NCI-H460 (cell line): ENCODE measurements at places on chromosomes 3 and 15.
A peak's percentile ranks its signal among the peaks of the same experiment; 100 is the strongest.

DNA sequence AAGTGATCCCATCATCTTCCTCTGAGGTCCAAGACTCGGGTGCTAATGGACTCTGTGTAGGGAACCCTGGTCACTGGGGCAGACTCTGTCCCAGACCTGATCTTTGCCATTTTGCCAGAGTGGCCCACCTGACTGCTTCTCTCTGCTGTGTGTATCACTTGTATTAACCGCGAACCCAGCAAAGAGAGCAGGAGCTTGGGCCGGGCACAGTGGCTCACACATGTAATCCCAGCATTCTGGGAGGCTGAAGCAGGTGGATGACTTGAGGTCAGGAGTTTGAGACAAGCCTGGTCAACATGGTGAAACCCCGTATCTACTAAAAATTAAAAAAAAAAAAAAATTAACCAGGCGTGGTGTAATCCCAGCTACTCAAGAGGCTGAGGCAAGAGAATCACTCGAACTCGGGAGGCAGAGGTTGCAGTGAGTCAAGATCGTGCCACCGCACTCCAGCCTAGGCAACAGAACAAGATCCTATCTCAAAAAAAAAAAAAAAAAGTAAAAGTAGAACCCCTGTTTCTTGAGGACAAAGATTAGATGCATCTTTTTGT, 32.9 kb upstream of the CYP11A1 start:
- DNase-seq, result no peak

DNA sequence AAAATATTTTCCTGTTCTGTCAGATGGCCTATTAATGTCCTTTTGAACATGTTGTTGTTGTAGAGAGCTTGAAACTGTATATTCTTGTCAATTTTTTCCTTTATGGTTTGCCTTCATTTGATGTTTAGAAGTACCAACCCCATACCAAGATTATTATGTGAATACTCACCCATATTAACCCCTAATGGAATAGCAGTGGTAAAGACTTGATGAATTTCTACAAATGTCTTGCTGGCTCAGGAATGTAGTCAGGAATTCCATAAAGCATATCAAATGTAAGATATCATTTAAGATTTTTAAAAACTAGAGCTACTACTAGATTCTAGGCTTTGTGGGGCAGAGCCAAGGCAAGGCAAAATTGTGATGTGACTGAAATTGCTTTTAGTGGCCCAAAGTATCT, 30.0 kb downstream of the MYO5A start:
- no peak for DNase-seq

DNA sequence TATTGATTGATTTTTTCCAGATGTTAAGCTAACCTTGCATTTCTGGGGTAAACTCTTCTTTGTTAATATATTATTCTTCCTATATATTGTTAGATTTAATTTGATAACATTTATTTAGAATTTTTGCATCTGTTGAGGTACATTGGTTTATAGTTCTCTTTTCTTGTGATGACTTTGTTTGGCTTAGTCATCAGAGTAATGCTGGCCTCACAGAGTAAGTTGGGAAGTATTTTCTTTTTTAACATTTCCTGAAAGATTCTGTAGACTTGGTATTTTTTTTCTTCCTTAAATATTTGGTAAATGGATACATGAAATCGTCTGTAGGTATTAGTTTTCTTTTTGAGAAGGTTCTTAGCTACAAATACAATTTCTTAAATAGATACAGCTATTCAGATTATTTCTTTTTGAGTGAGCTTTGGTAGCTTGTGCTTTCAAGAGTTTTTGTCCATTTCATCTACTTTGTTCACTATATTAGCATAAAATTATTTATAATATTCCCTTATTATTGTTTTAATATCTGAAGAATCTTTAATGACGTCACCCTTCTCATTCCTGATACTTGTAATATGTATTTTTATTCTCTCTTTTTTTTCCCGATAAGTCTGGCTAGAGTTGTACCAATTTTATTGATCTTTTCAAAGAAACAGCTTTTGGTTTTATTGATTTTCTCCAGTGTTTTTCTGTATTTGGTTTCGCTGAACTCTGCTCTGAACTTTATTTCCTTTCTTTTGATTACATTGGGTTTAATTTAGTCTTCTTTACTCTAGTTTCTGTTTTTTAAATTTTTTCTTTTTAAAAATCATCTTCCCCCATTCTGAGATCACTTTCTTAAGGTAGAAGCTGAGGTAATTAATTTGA, 6.5 kb upstream of the HPS3 start:
- DNase-seq, result no peak

DNA sequence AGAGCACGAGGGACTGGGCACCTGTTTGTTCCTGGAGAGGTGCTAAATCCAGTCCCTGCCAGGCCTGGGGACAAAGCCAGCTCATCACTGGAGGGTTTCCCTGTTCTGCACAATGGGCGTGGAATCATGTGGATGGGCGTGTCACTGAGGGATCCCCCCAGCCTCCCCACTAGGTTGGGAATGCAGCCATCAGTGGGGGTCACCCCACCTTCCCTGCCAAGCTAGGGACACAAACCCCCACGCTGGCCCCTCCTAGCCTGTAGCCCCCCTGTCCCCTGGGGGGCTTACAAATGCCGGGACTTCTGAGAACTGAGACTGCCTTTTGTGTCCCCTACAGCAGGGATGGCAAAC, 61.9 kb downstream of the NSMCE3 start:
- no peak for DNase-seq

- peak; percentile 29 for DNase-seq
Measured at GRCh38 chr15:59138243-59138642, 33.3 kb downstream of the CCNB2 start.

- no peak for DNase-seq
Measured at GRCh38 chr3:138038725-138039462, 28.9 kb downstream of the CLDN18 start.

DNA sequence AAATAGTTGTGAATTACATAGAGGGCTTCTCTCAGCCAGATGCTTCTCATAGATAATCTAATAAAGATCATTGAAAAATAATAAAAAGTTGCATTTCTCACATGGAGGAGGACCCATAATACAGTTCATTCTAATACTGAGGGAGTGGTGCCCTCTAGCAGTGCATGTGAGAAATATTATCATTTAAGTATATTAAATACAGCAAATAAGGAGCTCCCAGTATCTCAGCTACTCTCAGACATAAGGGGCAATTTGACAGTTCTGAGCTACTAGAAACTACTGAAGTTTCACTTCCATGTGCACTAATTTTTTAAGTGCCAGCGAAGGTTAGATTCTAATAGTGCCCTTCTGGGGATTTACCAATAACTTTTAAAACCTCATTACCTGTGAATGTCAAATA, 188.3 kb downstream of the IL5RA start:
- DNase-seq, result peak; percentile 20

DNA sequence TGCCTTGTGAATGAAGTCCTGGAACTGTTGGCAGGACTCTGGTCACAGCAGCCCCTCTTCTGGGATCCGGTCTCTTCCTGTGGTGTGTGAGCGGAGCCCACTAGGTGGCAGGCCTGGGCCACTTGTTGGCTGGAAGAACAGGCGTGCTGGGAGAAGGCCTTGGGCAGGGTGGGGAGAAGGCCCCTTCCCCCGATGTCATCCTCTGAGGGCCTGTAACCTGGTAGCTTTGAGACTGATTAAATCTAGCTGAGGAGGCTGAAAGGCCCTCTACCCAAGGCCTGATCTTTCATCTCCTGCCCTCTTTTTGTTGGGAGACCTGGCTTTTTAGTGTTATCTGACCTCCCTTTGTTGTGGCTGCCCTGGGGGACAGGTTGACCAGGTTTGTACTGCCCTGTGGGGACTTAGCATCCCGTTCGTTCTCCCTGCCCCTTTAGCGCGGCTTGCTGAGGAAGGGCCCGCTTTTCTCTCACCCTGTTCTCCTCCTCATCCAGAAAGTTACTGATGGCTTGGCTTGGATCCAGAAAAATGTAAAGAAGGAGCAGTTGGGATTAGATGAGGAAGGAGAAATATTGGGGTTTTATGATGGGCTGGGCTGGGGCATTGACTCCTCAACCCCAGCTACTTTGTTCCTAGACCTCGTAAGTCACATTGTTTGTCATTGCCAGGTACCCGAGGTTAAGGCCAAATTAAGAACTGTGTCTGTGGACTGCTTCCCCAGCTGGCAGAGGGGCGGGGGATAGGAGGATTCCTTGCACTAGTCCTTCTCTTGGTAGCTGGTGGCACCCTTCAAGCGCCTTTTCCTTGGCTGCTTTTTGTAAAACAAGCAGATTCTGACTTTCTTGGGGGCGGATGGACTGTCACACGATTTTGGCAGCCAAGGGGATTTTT, 48.5 kb downstream of the CHCHD6 start:
- DNase-seq, result peak; percentile 69

DNA sequence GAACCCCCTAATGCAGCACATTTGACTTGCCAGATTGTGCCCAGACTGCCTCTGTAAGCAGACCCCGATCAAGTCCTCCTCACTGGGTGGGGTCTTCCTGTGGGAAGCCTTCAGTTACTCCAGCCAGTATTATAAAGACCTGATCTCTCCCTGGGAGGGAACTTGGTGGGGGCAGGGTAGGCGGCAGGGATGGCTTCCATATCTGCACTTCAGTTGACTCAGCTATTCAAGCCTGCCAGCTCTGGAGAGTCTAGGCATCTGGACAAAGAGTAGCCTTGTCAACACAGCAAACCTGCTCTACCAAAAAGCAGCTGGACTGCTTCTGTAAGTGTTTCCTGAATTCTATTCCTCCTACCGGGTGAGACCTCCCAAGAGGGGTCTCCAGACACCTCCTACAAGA, 21.0 kb upstream of the SLC25A38 start:
- no peak for DNase-seq

DNA sequence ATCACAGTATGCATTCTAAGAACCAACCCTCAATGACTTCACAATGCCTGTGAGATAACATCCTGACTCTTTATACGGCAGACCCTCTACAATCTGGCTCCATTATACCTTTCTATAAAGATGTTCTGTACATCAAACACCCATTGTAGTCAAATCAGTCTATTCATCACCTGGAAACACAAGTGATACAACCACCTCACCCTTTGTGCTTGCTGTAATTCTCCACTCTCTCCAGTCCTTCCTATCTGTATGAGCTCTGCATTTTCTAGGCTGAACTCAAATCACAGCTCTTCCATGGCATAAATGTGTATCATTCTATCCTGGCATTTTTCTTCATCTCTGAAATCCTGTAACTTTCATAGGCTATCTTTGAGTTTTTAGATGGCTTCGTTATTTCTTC, 539.4 kb downstream of the GRM7 start:
- DNase-seq, result no peak

DNA sequence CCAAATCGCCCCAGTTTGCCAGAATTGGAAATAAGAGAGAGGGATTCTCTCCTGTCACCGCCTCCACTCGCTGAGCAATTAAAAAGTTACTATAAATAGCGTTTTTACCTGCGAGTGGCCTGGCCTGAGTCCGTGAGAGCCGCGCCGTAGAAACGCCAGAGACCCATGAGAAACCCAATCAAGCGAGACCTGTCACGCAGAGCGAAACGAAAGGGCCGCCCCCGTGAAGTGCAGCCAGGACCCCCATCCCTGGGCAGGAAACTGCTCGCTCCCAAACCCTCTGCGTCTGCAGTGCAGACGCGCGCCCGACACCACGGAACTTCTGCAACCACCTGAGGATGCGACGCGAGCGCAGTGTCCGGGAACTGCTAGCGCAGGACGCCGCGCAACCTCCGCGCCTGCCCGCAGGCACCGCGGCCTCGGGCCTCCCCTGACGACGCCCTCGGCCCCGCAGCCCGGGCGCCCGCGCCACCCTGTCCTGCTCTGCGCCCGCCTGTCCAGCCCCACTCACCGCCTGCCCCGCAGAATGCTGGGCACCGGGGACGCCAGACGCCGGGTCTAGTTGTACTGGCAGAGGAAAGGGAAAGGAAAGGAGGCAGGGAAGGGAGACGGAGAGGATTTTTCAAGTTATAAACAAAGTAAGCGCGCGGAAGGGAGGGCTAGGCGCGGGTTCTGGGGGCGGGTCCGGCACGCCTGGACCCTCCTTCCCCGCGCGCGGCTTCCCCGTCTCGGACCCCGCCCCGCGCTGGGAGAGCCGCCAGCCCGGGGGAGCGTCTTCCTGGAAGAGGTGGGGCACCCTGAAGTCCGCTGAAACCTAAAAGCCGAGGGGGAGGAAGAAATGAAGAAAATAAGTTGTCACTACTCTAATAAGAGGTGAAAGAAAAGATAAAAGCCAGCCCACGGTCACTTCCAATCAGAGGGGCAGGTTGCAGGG, at the start of gene PLSCR4:
Gene PLSCR4, minus strand, starts transcription at position 657 of the 934 bp plus-strand sequence. CDS start 29,034 bp downstream, outside the sequence.
- DNase-seq, result peak; percentile 14

DNA sequence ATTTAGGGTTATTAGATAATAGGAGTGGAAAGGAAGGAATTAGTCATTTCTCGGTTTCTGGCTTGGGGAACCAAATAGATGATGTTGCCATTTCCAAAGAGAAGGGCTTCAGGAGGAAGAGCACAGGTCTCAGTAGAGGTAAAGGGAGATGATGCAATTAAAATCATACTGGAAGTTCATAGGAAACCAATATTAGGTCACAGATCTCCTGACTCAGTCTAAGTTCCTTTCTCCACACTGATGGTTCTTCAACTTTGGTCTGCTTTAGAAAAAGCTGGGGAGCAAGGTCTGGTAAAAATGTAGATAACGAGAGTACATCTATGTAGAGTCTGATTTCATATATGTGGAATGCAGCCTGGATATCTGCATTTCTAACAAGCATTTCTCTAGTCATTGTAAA, 130.9 kb downstream of the POLQ start:
- DNase-seq, result no peak

DNA sequence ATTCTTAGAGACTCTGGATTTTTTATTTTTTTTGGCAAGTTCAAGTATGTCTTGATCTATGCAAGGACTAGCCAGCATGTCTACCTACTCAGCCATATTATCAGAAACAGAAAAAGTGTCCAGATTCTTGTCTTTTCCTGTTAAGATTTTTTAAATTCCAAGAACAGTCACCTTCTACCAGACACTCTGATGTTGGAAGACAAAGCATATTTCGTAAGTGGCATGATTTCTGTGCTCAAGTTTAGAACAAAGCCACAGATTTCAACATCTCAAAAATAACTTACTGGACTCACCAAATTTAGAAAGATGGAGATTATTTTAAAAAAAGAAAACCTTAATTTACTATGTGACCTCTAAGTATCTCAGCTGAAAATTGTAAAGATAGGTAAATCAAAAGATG, 61.9 kb downstream of the GOLGA6L7 start:
- DNase-seq, result no peak

DNA sequence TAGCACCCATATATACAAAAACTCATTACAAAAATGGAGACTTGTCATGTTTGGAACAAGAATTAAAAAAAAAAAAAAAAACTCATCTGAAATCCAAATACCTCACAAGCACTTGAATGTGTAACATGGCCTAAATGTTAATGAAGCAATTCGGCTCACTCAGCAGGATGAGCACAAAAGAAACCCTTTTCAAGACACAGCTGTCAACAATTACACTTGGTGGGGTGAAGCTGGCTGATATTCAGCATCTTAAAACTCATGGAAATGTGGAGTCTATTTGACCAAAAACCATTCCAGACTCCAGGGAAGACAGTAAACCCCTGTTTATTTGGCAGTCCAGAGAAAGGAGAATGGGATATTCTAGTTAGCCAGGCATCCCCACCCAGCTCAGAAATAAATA, 205.4 kb upstream of the TSC22D2 start:
- no peak for DNase-seq

DNA sequence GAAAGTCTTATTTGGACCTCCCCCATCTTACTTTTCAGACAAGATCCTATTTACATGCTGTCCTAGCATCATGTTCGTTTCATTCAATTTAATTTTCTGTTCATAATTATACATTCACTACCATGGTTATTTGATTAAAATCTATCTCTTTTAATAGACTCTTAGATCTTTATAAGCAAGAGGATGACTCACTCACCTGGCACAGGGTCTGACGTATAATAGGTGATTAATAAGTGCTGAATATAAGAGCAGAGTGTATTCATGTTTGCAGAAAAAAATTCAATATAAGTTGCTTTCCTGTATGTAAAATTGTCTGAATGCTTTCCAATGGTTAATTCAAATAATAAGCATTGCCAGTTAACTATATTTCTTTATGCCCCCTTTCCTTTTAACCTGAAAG, 165.5 kb upstream of the CBLB start:
- no peak for DNase-seq
